AG04450 (cell line): ENCODE measurements at places on chromosomes 13 and 19.

- no peak for DNase-seq
Observed at GRCh38 chr13:30832845-30833332, 73.2 kb upstream of the MEDAG start.

DNA sequence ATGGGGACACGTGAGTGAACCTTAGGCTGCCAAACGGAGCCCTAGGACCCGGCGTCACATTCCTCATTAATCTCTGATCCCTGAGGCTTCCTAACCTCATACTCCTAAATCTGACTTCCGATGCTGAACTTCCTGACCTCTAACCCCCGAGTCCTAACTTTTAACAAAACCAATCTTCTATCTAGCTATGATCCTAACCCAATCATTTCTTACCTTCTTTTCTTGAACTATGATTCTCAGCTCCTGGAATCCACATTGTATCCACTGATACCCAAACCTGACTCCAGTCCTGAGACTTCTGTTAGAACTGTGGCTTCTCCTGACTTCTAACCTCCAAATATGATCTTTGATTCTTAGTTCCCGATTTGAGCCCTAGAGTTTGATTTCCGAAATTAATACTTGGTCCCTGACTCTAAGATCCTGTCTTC is 447 bp downstream of the NFKBIB start:
- DNase-seq, result no peak

DNA sequence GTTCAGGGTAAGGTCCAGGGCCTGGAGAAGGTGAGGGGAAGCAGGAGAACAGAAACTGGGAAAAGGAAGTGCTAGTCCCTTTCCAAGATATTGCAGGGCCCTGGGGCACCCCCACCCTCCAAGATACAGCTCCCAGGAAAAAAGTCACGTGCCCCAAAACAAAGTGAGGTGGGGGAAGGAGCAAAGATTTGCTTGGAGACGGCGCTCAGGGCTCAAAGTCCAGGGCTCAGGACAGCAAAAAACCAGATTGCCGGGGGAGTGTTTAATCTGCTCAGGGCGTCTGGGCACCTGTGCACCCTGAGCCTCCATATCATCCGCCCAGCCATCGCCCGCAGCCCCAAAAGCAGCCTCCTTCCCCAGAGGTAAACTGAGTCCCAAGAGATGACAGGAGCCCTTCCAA is 6.3 kb downstream of the SMIM24 start:
- DNase-seq, result no peak

GRCh38 chr13:73337532-73337931 is 278.7 kb downstream of the KLF5 start:
- DNase-seq, result no peak

GRCh38 chr13:97091196-97091595 is 96.9 kb upstream of the OXGR1 start:
- DNase-seq, result no peak

DNA sequence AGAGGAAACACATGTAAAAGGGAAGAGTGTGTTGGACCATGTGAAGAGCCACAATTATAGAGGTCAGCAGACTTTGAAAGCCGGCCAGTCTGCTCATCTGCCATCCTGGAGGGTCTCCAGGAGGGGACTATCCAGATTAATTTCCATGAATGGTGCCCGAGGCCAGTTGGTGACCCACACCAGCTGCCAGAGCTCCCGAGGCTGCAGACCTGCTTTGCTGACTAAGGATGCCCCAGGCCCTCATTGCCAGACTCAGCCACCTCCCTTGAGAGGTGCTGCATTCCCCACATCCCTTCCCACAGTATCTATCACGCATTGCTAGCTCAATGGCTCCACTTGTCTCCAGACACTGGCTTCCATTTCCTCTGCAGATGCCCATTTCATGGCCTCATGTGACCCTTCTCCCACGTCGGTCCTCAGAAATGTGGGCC is 110.3 kb downstream of the NALCN start:
- no peak for DNase-seq

- no peak for DNase-seq
Observed at GRCh38 chr13:48561466-48562235, 28.8 kb upstream of the RCBTB2 start.

DNA sequence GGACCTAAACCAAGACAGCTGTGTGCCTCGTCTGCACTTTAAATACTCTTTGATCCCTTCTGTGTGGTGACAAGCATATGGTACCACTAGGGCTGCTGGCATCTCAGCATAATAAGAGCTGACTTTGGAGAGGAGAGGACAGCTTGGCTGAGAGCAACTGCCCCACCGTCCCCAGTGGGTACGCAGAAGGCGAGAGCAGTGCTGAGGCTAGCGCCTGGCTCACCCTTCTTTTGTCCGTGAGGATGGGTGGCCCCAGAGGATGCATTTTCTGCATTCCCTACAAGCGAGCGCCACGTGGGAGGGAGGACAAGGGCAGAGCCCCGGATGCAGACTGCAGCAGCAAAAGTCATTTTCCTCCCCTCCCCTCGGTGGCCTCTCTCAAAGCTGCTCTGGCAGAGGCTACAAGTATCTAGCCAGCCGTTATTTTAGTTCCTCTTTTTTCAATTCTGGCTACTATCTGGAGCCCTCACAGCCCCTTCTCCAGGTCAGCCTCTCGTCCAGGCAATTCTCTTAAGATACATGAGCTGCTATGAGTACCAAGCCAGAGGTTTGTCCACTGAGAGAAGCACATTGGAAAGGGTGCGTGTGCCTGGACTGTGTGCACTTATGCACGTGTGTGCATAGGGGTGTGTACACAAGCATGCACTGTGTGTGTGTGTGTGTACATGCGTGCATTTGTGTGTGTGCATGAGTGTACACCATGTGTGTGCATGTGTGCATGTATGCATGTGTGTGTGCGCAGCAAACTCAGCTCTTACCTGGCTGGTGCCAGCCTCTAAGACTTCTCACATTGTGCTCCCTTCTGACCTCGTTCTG is 51.3 kb downstream of the RAB20 start:
- DNase-seq, result no peak

DNA sequence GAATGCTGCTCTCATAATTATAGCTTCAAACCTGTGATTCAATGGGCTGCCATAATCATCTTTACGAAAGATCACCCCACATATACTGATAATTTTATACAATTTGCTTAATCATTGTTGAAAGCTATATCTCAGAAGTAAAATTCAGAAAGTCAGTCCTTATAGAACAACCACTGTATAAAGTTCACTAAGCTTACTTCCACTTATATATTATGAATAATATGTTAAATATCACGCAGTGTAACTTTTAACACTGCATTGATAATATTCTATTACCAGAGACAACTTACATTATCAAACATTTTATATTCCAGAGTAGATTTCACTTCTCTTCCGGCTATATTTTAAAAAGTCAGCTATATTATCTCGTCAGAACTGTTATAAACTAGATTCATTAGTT is 550.1 kb upstream of the PCDH20 start:
- DNase-seq, result no peak

GRCh38 chr13:37163641-37164265 is 58.3 kb upstream of the CSNK1A1L start:
- no peak for DNase-seq

DNA sequence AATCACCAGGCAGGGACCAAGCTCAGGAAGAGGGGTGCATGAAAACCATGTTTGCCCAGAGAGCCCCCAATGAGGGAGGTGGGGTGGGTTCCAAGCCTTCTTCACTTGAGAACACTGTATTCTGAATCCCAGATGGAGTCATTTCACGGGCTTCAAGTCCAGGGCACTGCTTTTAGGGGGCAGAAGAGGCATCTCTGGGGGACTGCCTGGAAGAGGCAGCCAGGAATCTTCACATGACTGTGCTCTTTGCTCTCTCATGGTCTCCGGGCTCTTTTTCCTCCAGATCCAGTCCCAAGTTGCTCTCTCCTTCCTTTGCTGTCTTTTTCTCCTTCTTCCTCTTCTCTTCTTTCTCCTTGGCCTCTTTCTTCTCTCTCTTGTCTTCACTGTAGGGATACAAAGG is 5.7 kb downstream of the SMIM24 start:
- DNase-seq, result no peak

GRCh38 chr13:112955271-112955937 is 13.6 kb upstream of the MCF2L start:
- DNase-seq, result no peak

GRCh38 chr19:45283443-45284033 is 32.5 kb downstream of the MARK4 start:
- DNase-seq, result no peak

- peak; percentile 26 for DNase-seq
Observed at GRCh38 chr13:32471187-32471922, 43.4 kb upstream of the N4BP2L1 start.

- DNase-seq, result no peak
Observed at GRCh38 chr13:38879278-38879677, 111.4 kb downstream of the STOML3 start.

GRCh38 chr13:64477146-64477545 is 2753.0 kb downstream of the PCDH9 start:
- no peak for DNase-seq

- DNase-seq, result no peak
Observed at GRCh38 chr13:113399755-113400149, 35.8 kb upstream of the GRTP1 start.

- no peak for DNase-seq
Observed at GRCh38 chr13:80782441-80782840, 441.5 kb upstream of the SPRY2 start.

DNA sequence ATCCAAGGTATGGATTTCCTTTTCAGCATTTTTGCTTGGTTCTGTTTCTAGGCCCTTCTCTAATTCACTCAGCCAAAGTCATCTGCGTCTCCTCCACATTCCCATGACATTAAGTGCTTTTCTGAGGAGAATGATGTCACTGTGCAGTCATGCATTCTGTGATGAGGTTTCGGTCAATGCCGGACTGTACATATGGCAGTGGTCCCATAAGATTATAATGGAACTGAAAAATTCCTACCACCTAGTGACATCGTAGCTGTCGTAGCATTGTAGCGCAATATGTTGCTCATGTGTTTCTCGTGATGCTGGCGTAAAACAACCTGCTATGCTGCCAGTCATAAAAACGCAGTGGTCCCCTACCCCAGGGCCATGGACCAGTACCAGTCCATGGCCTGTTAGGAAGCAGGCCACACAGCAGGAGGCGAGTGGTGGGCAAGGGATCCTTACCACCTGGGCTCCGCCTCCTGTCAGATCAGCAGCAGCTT is 63.4 kb upstream of the TNFRSF19 start:
- peak; percentile 62 for DNase-seq

GRCh38 chr13:109645831-109646230 is 140.6 kb downstream of the IRS2 start:
- no peak for DNase-seq

GRCh38 chr19:29568036-29569025 is 37.8 kb upstream of the POP4 start:
- no peak for DNase-seq

DNA sequence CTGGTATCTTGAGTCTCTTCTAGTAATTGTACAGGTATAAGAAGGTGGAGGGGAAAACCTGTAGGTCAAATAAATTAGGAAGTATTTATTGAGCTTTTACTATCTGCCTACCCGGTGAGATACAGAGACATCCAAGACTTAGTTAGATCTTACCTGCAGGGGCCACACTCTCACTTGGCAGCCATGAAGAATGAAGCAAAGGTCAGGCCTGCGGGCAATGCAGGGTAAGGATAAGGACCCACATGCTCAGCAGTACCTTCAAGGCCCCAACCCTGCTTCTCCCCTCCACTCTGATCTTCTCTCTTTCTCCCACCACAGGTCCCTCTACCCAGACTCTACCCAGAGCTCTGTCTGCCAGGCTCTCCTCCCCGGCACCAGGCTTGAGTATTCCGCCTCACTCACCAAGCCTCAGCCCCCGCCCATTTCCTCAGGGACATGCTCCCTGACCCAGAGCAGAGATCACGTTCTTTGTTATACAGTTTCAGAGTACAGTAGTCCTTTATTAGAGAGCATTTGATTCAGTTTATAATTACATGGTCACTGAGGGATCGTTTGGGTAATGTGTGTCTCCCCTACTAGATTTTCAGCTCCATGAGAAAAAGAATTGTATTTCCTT is 18.9 kb upstream of the CLDN10 start:
- no peak for DNase-seq

- no peak for DNase-seq
Observed at GRCh38 chr13:74866101-74866500, 615.9 kb downstream of the TBC1D4 start.

DNA sequence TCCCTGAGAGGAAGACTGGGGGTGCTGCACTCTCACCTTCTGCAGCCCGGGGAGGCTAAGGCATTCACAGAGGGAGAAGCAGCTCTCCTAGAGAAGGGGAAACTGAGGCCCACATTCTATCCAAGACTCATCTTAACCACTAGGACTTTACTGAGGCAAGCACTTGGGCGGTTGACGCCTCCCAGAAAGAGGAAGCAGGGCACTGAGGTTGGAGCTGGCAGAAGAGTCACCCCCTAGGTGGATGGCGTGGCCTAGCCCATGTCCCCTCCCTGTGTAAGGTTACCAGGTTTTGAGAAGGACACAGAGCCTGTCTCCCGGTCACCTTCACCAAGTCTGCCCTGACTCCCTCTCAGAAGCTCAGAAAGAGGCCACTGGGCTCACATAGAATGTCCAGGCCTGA is 2.7 kb downstream of the S1PR2 start:
- DNase-seq, result no peak

- DNase-seq, result no peak
Observed at GRCh38 chr13:99022941-99023340, 45.1 kb upstream of the DOCK9 start.

DNA sequence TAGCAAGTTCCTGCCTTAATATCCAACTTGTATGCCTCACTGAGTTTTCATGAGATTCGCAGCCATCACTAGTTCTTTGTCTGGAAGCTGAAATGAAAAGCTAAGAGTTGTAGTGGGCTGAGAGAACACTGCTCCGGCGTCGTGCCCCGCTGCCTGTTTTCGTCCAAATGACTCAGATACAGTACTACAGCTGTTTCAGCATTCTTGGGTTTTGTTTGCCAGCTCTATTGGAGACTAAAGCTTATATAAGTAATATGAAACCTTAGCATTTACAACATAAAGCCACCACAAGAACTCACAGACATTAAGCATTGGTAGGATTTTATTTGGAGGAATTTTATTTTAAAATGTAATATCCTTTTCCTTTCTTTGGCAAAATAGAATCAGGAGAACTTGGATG is 299.7 kb downstream of the DLEU7 start:
- DNase-seq, result peak; percentile 77

- no peak for DNase-seq
Observed at GRCh38 chr19:45439569-45440258, 16.0 kb upstream of the ERCC1 start.

DNA sequence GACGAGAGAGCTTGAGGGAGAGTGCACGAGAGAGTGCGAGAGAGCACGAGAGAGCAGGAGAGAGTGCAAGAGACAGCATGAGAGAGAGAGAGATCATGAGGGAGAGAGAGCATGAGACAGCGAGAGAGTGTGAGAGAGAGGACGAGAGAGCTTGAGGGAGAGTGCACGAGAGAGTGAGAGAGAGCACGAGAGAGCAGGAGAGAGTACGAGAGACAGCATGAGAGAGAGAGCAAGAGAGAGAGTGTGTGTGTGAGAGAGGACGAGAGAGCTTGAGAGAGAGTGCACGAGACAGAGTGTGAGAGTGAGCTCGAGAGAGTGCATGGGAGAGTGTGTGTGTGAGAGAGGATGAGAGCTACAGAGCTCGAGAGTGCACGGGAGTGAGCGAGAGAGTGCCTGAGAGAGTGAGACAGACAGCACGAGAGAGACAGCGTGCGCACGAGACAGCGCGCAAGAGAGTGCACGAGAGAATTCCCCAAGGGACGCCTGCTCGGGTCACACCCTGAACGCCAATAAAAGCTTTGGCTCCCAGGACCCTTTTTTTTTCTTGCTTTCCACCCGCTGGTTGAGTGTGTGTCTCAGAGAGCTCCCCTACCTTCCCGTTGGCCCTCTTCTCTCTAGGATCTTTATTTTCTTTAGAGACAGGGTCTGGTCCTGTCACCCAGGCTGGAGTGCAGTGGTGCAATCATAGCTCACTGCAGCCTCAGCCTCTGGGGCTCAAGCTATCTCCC is 3.7 kb downstream of the CD70 start:
- DNase-seq, result no peak
